ENCODE measurements at places on chromosomes 13 and 19. TPM values are rescaled to one million over a fixed set of nuclear protein-coding genes. Genes with fewer than 3 reads are reported as not detected.

DNA sequence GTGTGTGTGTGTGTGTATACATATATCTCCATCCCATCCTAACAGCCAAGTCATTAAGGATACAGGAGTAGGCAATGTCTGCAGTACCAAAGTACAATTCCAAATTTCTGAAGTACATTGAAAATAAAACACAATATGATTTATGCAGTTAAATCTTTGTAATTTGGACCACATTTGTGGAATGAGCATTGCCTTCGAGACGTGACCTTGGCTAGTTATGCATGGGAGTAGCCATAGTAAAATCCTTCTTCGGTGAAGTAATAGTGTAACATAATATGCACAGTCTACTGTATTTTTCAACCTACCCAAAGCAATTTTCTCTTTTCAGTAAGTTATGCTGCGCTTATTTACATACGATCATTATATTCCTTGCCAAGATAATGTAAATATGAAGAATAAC is 665.7 kb upstream of the GPC6 start:
- DNase-seq: no peak

DNA sequence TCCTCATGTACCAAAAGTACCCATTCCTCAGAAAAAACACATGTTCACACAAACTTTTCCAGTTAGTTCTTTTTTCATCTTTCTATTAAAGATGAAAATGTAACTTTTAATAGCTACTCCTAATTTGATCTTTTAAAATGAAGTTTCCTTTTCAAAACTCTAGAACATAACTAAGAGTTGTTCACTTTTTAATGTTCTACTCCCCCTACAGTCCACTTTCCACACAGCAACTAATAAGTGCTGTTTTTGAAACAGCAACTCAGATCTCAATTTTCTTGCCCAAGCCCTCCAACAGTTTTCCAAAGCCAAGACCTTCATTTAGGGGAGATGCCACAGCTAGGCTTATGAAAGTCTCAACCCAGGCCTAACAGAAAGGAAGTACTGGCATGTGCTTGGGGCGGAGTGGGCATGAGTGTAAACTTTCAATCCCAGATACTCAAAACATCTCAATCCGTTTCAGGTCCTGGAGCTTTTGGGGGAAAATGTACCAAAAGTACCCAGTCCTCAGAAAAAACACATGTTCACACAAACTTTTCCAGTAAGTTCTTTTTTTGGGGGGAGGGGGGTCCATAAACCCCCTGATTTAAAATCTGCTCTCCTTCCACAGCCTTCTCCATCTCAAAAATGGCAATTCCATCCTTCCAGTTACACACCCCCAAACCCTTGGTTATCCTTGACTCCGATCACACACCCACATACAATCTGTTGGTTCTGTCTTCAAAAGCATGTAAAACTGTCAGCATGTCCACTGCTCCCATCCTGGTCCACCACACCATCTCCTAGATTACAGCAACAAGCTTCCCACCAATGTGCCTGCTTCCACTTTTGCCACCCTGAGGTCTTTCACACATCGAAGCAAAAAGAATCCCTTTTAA is 2.0 kb downstream of the FBL start:
- peak; percentile 30 for DNase-seq

DNA sequence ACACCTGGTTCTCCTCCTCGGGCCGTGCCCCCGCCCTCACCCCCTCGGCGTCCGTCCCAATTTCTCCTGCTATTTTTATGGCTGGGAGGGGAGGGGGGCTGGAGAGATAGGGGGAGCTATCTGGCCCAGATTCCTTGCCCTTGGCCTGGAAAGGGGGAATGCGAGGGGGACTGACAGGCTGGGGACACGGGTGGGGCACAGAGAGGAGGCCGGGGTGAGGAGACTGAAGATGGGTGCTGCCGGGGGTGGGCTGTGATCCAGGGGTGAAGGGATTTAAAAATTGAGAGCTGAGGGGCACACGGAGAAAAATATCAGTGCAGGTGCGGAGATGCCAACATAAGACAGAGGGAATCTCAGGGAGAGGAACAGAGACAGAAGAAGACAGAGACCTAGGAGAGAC is 2.3 kb downstream of the PRKCG start:
- DNase-seq: no peak

Gene DNAAF3
- total RNA-seq: 37.7 TPM

DNA sequence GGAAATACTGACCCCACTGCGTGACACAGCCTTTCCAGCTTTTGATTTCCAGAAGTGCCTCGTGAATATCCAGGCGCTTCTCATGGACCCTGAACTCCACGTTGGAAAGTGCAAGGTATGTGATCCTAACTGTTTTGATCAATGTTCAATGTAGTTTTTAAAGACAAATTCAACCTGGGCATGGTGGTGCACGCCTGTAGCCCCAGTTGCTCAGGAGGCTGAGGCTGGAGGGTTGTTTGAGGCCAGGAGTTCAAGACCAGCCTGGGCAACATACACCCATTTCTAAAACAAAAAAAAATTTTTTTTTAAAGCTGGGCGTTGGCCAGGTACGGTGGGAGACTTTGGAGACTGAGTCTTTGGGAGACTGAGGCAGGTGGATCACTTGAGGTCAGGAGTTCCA is 31.3 kb downstream of the CATSPERD start:
- no peak for DNase-seq

Gene HPN
- not detected for total RNA-seq

All from G401 (cell line).